ENCODE measurements at places on chromosomes 5 and 9.

DNA sequence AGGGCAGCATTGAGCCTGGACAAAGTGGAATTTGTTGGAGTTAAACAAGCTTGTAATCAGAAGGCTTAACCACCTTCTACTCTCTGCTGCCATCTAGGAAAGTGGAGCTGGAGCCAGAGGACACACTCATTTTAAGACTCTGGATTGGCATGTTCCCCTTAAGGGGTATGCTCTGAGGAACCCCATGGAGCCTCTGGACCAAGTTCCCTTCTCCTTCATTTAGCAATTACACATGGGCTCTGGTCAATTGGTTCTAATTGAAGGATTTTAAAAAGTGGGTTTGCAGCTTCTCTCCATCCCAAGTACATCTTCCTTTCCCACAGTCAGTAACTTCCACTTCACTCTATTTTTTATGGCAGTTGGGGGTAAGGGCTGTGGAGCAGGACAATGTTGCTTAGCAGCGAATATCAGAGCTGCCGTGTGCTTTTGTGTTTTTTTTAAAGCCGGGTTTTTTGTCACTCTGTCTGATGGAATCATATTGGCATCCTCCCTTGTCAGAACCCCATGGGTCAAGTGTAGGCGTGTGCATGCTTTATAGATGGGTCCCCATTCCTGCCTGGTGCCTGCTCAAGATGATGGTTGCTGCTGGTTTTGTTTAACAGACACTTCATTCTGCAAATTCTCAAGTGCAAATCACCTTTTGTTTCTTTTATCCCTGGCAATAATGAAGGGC lies 330.7 kb upstream of the ADAMTSL1 start:
- DNase-seq: no peak

- DNase-seq: no peak
These were observed 43.7 kb upstream of the RFX3 start for GRCh38 chr9:3569529-3569928.

DNA sequence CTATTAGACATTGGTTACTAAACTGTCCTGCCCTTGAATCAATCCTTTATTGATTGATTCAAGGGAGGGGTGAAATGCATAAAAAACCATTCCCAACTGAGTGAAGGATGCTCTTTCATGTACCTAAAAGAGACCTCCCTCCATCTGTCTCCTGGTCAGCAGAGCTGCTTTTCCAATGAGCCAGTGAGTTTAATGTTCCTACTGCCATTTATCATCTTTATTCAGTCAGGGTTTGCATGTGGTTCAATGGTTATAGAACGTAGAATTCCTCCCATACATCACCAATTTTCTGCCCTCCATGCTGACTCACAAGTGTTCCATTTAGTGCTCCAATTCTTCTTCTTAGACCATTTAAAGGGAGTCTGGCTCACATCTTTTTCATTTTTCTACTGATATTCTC lies 199.1 kb upstream of the PCSK5 start:
- DNase-seq: no peak

DNA sequence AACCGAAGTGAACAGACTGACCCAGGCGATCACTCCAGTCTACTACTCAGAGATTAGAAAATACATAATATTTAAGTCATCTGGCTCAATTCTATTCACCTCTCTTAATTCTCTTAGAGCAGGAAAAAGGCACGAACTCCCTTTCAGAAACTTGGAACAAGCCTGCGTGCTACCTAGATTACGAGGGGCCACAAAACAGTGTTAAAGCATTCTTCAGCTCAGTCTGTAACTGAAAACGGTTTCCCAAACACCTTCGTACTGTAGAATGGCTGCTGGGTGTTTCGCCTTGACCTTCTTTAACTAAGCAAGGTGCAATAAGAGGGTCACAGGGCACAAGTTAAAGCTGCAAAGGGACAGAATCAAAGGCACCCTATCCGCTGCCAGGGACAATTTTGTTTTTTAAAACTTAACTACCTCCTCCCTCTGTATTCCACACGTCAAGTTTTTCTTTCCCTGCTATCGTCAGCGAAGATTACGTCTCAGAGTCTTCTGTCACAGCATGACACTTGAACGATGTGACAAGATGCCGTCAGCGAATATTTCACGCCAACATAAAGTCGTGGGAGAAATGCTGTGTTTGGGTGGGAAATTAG lies 687 bp downstream of the LYSMD3 start:
- DNase-seq: no peak

DNA sequence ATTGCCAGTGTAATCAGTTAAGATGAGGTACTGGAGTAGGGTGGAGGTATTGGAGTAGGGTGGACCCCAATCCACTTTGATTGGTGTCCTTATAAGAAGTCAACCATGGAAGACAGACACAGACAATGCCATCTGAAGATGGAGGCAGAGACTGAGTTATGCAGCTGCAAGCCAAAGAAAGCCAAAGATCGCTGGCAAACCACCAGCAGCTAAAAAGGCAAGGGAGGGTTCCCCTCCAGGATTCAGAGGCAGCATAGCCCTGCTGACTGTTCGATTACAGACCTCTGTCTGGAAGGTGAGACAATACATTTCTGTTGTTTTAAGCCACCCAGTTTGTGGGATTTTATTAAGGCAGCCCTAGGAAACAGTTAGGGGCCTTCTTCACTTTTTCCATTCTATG lies 30.5 kb upstream of the CKMT2 start:
- no peak for DNase-seq

GRCh38 chr5:137666461-137666850 lies 69.4 kb downstream of the KLHL3 start:
- no peak for DNase-seq

DNA sequence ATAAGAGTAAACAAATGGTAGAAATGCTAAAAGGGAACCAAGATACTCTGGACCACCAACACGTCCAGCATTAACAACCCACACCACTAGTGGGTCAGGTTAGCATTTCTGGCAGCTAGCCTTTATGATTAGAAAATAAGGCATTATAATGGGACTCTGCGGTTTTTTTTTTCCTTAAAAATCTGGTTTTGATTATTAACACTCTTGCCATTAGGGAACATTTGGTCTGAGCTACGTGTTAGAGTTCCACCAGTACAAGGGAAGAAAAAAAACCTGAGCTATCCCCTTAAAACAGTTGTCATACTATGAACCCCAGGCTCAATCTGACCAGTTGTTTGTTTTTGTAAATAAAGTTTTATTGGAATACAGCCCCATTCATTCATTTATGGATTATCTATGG lies 110.4 kb downstream of the NTRK2 start:
- DNase-seq: no peak

GRCh38 chr9:121301881-121302286 lies 33.9 kb downstream of the GSN start:
- no peak for DNase-seq

DNA sequence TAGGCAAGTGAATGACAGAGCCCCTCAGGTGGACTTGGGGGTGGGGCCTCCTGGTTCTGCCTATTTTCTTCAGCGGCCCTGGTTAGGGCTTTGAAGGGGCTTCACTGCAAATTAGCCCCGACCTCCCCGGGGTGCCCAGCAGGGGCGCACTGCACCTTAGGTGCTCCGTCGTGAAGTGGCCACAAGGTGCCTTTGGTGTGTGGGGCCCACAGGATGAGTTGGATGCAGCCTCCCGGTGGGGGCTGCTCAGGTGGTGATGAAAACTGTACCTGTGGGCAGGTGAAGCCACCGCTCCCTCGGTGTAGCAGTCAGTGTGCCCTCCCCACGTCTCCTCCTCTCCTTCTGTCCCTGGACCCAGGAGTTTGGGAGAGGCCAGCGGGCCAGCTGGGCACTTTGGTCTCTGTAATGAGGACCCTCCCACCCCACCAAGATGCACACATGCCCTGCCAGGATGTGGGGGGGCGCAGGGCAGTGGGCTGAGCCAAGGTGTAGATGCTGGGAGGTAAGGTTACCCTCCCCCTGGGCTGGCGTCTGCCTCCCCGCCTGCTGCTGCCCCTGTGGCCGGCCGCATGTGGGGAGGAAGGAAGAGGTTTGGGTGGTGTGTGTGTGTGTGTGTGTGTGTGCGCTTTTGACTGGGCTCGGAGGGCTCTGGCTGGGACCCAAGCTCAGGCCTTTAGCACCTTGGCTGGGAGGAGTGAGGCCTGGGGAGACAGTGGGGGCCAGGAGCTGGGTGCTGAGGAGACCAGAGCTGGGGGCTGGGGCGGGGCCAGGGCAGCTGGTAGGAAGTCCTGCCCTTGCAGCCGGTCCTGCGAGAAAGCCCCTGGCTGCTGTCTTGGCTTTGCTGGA lies 55.6 kb downstream of the RXRA start:
- no peak for DNase-seq

DNA sequence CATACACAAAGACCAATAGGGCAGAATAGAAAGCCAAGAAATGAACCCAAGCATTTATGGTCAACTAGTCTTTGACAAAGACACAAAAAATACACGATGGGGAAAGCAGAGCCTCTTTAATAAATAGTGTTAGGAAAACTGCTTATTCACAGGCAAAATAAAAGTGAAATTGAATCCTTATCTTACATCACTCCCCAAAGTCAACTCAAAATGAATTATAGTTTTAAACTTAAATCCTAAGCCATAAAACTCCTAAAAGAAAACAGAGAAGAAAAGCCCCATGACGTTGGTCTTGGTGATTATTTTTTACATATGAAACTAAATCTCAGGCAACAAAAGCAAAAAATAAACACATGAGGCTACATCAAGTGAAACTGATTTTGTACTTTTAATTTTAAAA lies 46.8 kb downstream of the CHSY3 start:
- DNase-seq: no peak

DNA sequence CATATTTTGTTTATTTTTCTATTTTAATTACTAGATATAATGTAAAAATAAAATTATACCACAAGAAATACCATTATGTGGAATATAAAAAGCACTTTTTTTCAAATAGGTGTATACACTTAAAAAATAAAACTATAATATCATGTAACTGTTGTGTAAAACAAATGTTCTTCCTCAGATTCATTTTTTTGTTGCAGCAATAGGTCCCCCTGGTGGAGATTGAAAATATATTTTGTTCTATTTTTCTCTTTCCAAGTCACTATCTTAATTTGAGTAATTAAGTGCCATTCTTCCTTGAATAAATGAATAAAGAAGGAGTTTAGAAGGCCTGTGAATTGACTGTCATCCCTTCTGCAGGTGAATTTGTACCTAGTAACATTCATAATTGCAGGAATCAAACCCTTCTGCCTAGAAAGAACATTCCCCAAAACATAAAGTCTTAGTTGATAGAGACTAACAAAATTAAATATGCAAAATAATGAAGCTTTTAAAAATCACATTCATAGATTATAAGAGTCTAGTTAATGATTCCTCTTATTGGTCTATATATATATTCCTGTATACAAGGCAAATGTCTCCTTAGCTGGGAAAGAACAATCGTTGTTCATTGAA lies 23.4 kb downstream of the CETN3 start:
- no peak for DNase-seq

GRCh38 chr5:179825655-179826182 lies 5.0 kb downstream of the SQSTM1 start:
- no peak for DNase-seq

GRCh38 chr5:158911693-158912363 lies 187.9 kb downstream of the EBF1 start:
- no peak for DNase-seq

- DNase-seq: no peak
These were observed 69.0 kb upstream of the CPLX2 start for GRCh38 chr5:175802361-175802760.

- no peak for DNase-seq
These were observed 66.1 kb downstream of the DCP2 start for GRCh38 chr5:113042491-113043243.

- no peak for DNase-seq
These were observed 26.2 kb upstream of the RICTOR start for GRCh38 chr5:39100301-39100850.

Measured in mesothelial cell of epicardium (in vitro differentiated cells).